NCI-H1105 (cell line): ENCODE measurements at places on chromosomes 2 and 18.
A peak's percentile ranks its signal among the peaks of the same experiment; 100 is the strongest.

GRCh38 chr18:10973567-10974203 is 175.7 kb downstream of the PIEZO2 start:
- no peak for DNase-seq

GRCh38 chr2:132729522-132729921 is 59.5 kb upstream of the LYPD1 start:
- DNase-seq = peak; percentile 12

GRCh38 chr2:163319006-163319405 is 416.8 kb downstream of the FIGN start:
- DNase-seq = no peak

DNA sequence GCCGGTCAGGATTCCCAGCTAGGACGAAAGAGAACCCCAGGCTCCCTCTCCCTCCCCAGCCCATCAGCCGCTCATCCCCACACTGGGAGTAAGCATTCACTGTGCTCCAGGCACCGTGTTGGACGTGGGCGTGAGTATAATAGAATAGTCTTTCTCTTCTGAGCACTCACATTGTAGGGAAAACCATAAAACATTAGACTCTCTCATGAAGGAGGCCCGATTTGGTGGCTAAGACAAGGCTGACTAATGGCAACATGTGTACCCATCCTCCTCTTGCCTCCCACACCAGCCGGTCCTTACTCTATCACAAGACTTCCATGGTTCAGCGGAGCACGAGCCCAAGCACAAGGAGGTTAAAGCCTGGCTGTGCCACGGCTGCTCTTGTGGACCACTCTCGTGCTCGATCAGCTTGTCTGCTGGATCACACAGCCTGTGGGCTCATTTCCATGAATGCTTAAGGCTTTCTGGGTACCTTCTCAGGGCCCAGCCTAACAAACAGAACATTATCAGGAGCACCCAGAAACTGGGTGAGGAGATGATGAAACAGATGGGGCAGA is 540.9 kb upstream of the RAB6C start:
- DNase-seq = no peak

DNA sequence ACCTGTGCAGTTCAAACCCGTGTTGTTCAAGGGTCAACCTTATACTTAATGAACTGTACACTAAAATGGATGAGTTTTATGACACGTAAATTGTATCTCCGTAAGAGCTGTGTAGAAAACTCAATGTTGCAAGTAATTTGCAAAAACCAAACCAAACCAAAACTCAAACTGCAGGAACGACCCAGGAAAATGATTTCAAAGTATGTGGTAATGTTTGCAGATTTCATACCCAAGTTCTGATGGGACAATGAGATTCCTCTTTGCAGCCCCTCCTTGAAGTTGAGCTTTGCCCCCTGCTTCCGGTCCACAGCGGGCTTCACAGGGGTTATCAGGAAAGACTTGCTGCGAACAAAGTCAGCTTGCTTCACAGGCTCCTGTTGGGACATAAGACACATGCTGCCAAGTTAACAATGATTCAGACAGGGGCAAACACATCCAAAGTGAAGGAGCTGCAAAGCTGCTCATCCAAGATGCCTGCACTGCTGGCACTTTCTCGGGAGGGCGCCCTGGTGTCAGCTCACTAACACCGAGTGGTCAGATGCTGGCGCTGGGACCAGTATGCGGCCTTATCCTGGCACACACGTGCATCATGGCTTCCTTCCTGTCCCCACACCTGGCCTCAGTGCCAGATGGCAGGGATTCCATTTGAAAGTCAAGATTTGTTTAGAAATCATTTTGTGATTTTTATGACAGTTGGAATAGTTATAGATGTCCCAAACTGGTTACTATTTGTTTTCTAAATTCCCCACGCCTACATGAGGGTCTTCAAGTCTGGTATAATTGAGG is 65.2 kb upstream of the MGAT4A start:
- no peak for DNase-seq

- no peak for DNase-seq
Observed at GRCh38 chr2:174198846-174199564, 49.3 kb downstream of the OLA1 start.

- no peak for DNase-seq
Observed at GRCh38 chr2:109560265-109560664, 53.5 kb downstream of the SEPTIN10 start.

DNA sequence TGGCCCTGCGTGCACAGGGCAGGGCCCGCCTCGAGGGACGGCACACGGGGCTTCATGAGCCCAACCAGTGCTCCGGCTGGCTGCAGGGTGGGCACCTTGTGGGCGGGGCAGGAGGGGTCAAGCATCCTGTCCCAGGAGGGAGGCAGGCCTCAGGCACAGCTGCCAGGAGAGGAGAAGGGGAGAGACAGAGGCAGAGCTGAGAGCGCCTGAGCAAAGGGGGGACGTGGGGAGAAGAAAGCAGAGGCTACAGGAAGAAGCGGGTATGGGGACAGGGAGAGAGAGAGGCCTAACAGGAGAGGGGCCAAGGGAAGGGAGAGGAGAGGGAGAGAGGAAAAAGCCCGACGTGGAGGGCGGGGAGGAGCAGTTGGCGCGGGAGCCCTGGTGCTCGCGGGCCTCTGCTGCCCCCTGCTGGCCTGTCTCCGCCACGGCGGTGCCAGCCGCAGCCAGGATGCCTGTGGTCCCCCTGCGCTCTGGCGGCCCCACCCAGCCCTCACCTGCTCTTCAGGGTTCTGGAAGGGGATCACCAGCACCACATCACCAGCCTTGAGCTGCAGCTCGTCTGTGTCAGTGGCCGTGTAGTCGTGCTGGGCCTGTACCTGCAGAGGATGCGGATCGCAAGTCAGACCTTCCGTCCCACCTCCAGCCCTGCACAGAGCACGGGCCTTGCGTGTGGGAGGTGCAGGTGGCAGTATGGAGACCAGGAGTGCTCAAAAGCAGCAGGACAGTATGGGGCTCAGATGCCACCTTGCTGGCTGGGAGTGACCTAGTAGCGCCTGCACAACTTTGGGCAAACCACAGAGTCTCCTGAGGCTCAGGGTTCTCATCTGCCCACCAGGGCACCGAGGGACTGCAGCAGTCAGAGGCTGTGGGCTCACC is 56.8 kb downstream of the BIN1 start:
- DNase-seq = peak; percentile 34

DNA sequence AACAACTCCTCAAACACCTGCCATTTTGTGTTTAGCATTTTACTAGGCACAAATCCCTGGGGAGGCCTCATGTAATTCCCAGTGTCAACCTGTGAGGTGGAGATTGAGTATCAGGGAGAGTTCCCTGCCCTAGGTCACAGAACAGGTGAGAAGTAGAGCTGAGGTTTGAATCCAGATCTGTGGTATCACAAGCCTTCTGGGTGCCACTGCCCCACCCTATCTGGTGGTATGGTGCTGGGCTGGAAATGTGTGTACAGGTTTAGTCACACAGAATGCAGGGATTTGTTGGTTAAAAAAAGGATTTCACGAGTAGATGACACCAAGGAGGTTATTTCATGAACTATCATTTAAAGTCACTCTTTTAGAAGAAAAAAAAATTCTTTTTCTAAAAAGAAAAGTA is 35.7 kb upstream of the PKDCC start:
- no peak for DNase-seq

DNA sequence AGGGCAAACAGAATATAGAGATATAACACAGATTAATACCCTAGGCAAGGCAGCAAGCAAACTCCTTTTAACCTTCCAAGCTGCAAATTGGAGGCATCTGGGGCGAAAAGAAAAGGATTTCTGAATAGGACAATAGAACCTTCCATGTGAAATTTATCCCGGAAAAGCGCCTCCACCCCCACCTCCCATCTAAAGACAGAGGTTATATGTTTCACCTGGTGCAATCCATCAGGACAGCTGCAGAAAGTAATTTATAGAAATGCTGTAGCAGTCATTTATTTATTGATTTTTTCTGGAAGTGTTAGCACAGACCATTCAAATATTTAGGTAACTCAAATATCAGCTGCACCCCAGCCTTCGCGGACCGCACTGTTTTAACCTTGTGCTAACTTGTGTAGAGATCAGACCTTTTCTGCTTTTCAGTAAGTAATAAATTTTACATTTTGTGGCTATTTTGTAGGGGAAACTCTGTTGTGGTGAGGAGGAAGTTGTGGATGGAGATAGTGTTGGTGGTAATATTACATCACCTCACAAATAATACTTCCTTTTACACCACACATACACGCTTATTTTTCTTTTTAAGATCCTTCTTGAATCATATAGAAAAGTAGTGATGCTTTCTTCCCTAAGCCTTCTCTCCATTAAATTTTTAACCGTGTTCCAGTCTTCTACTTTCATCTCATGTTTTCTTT is 919.3 kb upstream of the CDH2 start:
- peak; percentile 51 for DNase-seq

GRCh38 chr2:37873229-37873628 is 51.9 kb upstream of the RMDN2 start:
- DNase-seq = no peak

GRCh38 chr2:75098856-75099255 is 100.5 kb downstream of the TACR1 start:
- DNase-seq = no peak

DNA sequence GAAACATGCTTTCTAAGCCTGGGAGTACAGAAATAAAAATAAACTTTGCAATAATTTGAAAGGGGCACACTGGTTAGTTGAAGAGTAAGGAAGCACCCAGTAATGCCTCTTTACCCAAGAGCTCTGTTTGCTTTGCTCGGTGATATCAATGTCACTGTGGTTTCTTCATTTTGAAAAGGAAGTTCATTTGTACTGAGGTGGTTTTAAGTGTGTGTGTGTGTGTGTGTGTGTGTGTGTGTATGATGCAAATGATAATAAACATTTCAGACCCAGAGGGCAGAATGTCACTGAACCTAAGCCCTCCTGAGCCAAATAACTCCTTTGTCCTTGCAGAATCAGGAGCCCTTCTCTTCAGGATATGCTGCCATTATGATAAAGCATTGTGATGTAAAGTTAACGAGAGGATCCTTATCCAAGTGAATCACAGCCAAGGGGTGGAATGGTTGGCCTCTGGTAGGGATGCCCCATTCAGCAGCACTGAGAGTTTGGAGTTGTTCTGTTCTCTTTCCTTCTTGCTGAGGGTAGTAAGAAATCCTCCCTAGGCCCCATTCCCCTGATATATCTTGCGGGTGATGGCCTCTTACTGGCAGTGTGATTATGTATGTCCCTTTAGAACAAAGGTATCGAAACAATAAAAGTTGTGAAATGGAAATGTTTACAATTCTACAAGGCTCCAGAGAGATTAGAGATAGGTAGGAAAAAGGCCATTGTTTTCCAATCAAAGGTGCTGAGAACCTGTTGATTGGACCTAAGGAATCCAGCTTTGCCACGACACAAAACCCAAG is 7.6 kb downstream of the ITGA6 start:
- DNase-seq = no peak

DNA sequence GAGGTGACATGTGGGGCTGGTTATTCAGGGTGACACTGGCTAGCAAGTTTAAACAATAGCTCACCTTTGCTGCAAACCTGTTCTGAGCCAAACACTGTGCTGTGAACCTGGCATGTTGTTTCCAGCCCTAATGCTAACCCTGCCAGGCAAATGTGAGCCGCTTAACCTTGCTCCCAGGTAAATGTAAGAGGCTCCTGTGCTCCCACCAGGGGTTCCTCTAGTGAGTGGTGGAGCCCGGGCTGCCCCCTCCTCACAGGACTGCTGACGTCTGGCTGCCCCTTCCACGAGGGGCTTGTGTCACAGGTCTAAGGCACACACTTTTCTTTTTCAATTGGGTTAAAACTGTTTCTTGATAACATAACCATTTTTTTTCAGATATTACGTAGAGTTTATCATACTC is 223.7 kb downstream of the DCDC2C start:
- DNase-seq = no peak

DNA sequence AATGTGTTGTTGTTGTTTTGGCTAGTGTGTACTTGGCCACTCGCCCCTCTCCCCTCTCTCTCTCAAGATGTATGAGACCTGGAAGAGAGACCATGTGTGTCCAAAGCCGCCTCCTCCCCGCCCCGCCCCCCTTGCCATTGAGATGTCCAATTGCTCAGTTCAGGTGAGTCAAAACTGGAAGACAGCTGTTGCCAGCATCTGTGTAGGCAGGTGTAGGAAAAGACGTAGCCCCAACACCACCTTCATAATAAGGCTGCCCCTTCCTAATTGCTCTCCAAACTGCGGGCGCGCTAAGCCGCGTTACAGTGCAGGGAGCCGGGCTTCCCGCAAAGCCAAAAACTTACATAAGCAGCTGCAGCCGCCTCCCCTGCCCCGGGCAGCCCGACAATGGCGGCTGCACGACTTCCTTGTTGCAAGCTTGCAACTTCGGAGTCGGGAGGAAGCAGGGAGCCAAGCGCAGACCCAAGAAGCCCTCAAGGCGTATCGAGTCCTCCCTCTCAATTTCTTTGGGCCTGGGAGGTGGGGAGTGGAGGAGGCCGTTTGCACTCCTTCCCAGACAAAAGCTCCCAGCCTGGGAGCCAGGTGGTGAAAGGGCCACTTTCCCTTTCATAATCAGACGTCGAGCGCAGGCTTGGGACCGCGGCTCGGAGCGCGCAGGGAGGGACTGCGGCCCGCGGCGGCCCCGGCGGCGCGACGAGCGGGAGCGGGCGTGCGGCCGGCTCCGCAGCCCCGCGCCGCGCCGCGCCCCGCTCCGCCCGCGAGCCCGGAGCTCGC is 882 bp downstream of the ZBTB14 start:
- DNase-seq = peak; percentile 68

GRCh38 chr2:239163688-239164334 is 237.0 kb downstream of the HDAC4 start:
- DNase-seq = no peak

- DNase-seq = no peak
Observed at GRCh38 chr18:61833387-61833786, 59.4 kb downstream of the RNF152 start.

DNA sequence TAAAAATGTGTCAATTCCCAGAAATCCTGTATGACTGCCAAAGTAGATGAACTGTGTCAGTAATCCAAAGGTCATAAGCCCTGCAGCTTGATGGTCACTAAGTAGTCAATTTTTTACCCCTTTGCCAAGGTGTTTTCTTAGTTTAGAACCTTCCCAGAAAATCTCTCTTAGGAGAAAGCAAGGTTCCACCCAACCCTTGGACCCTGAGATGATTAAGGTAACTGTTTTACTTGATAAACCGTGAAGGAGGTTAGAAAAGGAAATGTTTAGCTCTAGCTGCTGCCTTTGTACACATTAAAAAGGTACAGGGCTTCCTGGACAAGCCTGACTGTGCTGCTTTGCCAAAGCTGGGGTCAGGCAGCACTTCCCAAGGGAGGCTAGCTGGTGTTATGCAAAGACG is 24.4 kb upstream of the LRP2 start:
- DNase-seq = no peak

GRCh38 chr2:161421686-161422085 is 5.6 kb downstream of the TBR1 start:
- DNase-seq = no peak

GRCh38 chr2:160565099-160565845 is 71.7 kb upstream of the RBMS1 start:
- DNase-seq = no peak
